ENCODE measurements at places on chromosomes 7 and 10. TPM values are rescaled to one million over a fixed set of nuclear protein-coding genes. Genes with fewer than 3 reads are reported as not detected.

Gene ACTA2
- total RNA-seq: 29.8 TPM

Gene TWIST1
- total RNA-seq: not detected

Gene MGAM2
- total RNA-seq: not detected

Gene TCAF2
- total RNA-seq: 31.0 TPM

Gene RET
- total RNA-seq: 0.07 TPM

Gene ELMO1
- 77.8 TPM for total RNA-seq

Gene STAG3
- 3.3 TPM for total RNA-seq

Gene ZNF365
- 2.2 TPM for total RNA-seq

Gene COL26A1
- total RNA-seq: not detected

Gene DMBT1
- total RNA-seq: not detected

Gene DPP6
- total RNA-seq: not detected

Gene HABP2
- total RNA-seq: not detected

Gene ZNF25
- 8.5 TPM for total RNA-seq

Gene LRIT1
- not detected for total RNA-seq

Gene DIP2C
- total RNA-seq: 5.7 TPM

Gene FEZF1
- total RNA-seq: not detected

Gene THSD7A
- 24.7 TPM for total RNA-seq

Gene GHRHR
- not detected for total RNA-seq

Gene TRIM56
- 16.9 TPM for total RNA-seq

Gene TMEM140
- total RNA-seq: 9.6 TPM
